ENCODE measurements at places on chromosomes 5 and 9.

- no peaks in the 10 kb centered on the region for H3K27me3 ChIP-seq
- H3K4me1 ChIP-seq, result no peaks in the 10 kb centered on the region
- H3K27ac ChIP-seq, result no peak overlapping the region
- H3K36me3 ChIP-seq, result no peaks in the 10 kb centered on the region
Observed at GRCh38 chr5:61399679-61400078, 67.6 kb downstream of the ZSWIM6 start.

DNA sequence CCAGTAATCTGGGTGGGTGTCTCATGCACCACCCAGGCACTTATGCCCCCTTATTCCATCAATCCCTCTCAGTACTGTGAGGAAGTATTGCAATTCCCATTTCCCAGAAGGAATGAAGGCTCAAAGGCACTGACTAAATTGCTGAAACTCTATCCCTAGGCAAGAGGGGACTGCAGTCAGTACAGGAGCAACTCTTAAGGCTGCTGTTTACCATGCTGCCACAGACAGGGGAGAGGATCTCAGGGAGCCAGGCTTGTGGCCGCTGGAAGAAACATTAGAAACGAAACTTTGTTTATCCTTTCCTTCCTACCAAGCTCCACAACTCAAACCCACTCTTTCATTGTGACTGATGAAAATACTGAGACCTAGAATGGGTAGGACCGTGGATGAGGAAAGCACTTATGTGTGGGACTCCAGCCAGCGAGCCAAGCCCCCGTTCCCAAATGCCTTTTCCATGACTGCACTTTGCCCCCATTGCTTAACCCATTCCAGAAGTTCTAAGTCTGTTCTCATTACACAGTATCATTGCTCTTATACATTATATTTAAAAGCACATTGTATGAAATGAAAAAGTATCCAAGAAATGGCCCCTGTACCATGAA lies 54.3 kb downstream of the TLE1 start:
- DNase-seq, result no peak
- H3K27ac ChIP-seq, result no peak overlapping the region
- H3K4me1 ChIP-seq, result no peaks in the 10 kb centered on the region
- H3K4me3 ChIP-seq, result no peak overlapping the region

DNA sequence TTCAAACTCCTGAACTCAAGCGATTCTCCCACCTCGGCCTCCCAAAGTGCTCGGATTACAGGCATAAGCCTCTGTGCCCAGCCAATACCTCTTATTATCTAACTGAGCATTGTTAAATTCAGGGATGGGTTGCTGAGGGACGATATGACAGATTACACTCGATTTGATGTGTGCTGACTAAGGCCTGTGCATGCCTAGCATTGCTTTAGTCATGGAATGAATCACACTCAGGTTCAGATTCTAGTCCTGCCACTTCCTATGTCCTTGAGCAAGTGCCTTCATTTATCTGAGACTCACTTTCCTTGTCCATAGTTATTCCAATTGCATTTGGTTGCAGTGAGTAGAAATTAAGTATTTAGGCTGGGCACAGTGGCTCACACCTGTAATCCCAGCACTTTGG lies 19.5 kb downstream of the THBS4 start:
- no peaks in the 10 kb centered on the region for H3K27me3 ChIP-seq
- no peaks in the 10 kb centered on the region for H3K4me1 ChIP-seq

GRCh38 chr9:133973791-133974630 lies 18.1 kb downstream of the VAV2 start:
- no peaks in the 10 kb centered on the region for H3K27me3 ChIP-seq
- no peak for DNase-seq
- no peaks in the 10 kb centered on the region for H3K36me3 ChIP-seq
- H3K27ac ChIP-seq, result 0 out of 2 replicates have a peak overlapping the region, but pooled peaks have one; percentile 7

- peaks cover 3% of the 10 kb centered on the region for H3K4me1 ChIP-seq
- no peak for DNase-seq
- H3K4me3 ChIP-seq, result no peak overlapping the region
Observed at GRCh38 chr5:43154469-43154868, 33.8 kb downstream of the ZNF131 start.

GRCh38 chr9:114487607-114488300 lies 17.5 kb downstream of the WHRN start:
- H3K4me1 ChIP-seq, result peaks cover 3% of the 10 kb centered on the region
- no peak overlapping the region for H3K4me3 ChIP-seq
- DNase-seq, result peak; percentile 78
- no peaks in the 10 kb centered on the region for H3K27me3 ChIP-seq

- H3K27me3 ChIP-seq, result no peaks in the 10 kb centered on the region
- no peak for DNase-seq
- no peak overlapping the region for H3K27ac ChIP-seq
- peaks cover 8% of the 10 kb centered on the region for H3K36me3 ChIP-seq
Observed at GRCh38 chr9:107316795-107317661, 33.9 kb downstream of the RAD23B start.

DNA sequence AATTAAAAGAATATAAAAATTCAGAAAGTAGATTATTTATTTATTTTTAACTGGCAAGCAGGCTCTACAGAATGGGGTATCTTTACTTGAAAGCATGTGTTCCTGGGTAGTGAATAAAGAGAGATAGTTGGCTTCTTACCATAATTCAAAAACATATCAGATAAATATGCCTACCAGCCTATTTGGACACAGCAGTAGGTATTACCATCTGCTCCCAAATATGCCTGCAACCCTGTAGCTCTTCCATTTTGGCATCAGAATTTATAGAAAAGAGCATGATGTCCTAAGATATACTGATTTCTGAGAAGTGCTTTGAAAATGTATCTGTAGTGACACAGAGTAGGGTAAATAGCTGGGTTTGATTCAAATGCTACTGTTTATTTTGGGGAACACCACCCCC lies 1300.5 kb upstream of the DMAC1 start:
- no peaks in the 10 kb centered on the region for H3K27me3 ChIP-seq
- peaks cover 3% of the 10 kb centered on the region for H3K4me1 ChIP-seq
- DNase-seq, result no peak
- H3K4me3 ChIP-seq, result no peak overlapping the region

- no peak overlapping the region for H3K4me3 ChIP-seq
- no peak for DNase-seq
- no peaks in the 10 kb centered on the region for H3K36me3 ChIP-seq
- no peaks in the 10 kb centered on the region for H3K27me3 ChIP-seq
Observed at GRCh38 chr5:44336708-44337107, 52.5 kb downstream of the FGF10 start.

DNA sequence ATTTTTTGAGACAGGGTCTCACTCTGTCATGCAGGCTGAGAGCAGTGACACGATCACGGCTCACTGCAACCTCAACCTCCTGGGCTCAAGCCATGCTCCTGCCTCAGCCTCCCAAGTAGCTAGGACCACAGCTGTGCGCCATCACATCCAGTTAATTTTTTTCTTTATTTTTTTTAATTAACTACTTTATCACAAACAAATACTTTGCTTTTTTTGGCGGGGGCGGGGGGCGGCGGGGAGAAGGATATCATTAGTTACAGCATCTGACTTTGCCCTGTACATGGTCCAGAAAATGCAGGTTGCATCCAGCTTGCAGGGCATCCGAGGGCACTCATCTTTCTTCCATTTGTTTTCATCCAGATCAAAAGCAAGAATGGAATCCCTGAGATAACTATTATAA lies 201.8 kb upstream of the IER5L start:
- H3K27me3 ChIP-seq, result peaks cover 13% of the 10 kb centered on the region
- no peak overlapping the region for H3K27ac ChIP-seq
- no peaks in the 10 kb centered on the region for H3K36me3 ChIP-seq
- H3K4me3 ChIP-seq, result no peak overlapping the region

- no peaks in the 10 kb centered on the region for H3K36me3 ChIP-seq
- peaks cover 2% of the 10 kb centered on the region for H3K4me1 ChIP-seq
- no peak overlapping the region for H3K27ac ChIP-seq
- no peak for DNase-seq
Observed at GRCh38 chr9:95344735-95345325, 27.3 kb upstream of the FANCC start.

DNA sequence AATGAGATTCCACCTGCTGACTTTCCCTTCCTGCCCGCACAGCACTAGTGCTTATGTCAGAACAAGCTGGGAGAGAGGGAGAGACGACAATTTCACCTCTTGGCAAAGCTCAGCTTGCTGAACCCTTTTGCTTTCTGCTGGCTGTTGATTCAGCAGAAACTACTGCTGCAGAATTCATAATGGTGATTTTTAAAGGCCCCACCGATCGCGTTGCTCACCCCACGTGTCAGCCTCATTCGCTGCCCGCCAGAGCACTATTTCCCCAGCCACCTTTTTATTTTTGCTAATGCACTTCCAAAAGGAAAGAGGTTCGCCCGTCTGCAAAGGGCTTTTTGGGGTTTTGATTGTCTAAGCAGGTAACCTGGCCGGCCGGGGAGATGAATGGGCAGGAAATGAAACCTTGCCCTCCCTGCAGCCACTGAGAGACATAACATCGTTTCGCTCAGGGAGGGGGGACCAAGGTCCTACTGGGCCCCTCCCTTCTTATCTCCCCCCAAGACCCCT lies 1.3 kb downstream of the PPP2R2B start:
- H3K4me1 ChIP-seq, result peaks cover 36% of the 10 kb centered on the region
- H3K27ac ChIP-seq, result no peak overlapping the region
- H3K27me3 ChIP-seq, result no peaks in the 10 kb centered on the region

DNA sequence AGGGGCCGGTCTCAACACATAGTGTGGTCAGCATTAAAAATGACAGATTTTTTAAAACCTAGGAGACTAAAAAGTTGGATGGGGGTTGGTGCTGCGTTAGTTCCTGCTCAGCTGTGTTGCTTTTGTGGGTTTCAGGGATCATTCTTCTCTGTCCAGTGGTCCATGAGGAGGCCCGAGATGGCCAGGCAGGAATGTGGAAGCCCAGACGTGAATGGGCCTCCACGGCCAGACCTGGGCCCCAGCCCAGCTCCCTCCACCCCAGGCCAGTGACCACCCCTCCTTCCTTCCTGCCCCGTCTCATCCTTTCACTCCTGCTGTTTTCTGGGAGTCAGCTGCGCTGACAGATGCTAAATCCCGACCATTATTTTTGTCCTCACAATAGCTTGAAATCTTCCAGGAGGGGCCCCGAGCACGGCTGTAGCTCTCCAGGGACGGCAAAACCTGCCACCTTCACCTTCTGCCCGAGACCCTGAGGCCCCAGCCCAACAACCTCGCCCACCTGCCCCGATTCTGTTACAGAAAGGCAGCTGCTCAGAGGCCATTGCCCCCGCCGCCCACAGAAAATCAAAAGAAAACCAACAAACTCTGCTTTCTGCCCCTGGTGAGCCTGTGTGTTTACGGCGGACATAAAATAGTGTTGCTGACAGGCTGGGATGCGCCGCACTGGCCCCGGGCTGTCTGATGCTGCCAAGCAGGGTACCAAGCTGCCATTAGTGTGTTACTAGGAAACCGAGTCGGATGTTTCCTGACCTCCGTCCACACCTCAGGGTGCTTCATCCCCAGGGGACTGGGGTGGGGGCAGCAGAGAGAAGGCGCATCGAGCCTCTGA lies 83.7 kb upstream of the SARDH start:
- no peaks in the 10 kb centered on the region for H3K36me3 ChIP-seq
- H3K27me3 ChIP-seq, result no peaks in the 10 kb centered on the region
- H3K4me3 ChIP-seq, result no peak overlapping the region
- H3K4me1 ChIP-seq, result peaks cover 33% of the 10 kb centered on the region
- H3K27ac ChIP-seq, result no peak overlapping the region
- DNase-seq, result no peak

DNA sequence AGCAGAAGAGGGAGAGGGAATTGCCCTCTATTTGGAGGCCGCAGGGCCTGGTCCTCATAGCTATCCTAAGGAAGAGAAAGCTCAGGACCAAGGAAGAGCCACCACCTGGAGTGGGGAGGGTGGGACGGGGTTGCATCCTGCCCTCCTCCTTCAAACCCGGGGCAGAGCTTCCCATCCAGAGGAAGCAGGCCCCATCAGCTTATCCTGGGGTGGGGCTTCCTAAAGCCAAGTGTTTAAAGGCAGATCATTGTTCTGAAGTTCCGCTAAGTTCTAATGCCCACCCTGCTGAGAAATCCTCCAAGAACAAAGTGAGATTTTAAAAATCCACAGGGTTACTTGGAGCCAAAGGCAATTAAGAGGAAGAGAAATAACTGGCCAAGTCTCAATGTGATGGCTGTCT lies 210.3 kb downstream of the C9orf152 start:
- H3K4me3 ChIP-seq, result no peak overlapping the region
- no peak for DNase-seq
- H3K36me3 ChIP-seq, result no peaks in the 10 kb centered on the region
- no peaks in the 10 kb centered on the region for H3K4me1 ChIP-seq
- H3K27me3 ChIP-seq, result no peaks in the 10 kb centered on the region
- H3K27ac ChIP-seq, result no peak overlapping the region

DNA sequence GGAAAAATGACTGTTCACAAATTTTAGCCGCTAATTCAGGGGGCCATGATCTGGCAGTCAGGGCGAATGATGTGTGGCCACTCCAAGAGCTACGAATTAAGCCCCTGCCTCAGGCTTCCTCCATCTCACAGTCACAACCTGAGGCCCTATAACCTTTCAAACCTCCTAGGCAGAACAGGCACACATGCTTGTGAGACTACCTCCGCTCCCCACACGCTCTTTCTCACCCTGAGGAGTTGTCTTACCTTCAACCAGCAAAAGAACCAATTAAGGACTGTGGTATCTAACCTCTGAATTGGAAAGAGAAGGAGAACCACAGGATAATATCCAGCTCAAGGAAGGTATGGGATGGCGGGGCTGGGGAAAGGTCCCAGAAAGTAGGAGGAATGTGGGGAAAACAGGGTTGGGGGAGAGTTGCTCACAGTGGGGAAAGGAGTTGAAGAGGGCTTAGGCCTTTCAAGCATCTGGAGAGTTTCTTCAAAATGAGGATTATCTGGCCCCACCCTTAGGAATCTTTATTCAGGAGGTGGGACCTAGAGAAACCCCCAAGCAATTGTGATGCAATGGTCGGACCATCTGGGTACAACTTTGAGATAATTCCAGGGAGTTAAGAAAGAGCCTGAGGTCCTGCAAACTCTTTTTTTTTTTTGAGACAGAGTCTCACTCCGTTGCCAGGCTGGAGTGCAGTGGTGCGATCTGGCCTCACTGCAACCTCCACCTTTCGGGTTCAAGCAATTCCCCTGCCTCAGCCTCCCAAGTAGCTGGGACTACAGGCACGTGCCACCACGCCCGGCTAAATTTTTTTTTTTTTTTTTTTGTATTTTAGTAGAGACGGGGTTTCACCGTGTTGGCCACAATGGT lies 5.5 kb downstream of the PCDH1 start:
- peaks cover 47% of the 10 kb centered on the region for H3K4me1 ChIP-seq
- no peak for DNase-seq
- H3K36me3 ChIP-seq, result peaks cover 14% of the 10 kb centered on the region
- H3K27me3 ChIP-seq, result no peaks in the 10 kb centered on the region
- H3K27ac ChIP-seq, result peak overlapping the region; percentile 88

GRCh38 chr9:8390571-8390970 lies 591.0 kb upstream of the DMAC1 start:
- no peak overlapping the region for H3K27ac ChIP-seq
- no peaks in the 10 kb centered on the region for H3K36me3 ChIP-seq
- no peak for DNase-seq

All from H1 (cell line).